Activated T-cell treated with anti-CD3 and anti-CD28 coated beads, Interleukin-2, amount 50 U/mL, for 4 hours (primary cell): ENCODE measurements at places on chromosomes 1 and 21. TPM values are rescaled to one million over a fixed set of nuclear protein-coding genes. Genes with fewer than 3 reads are reported as not detected.

DNA sequence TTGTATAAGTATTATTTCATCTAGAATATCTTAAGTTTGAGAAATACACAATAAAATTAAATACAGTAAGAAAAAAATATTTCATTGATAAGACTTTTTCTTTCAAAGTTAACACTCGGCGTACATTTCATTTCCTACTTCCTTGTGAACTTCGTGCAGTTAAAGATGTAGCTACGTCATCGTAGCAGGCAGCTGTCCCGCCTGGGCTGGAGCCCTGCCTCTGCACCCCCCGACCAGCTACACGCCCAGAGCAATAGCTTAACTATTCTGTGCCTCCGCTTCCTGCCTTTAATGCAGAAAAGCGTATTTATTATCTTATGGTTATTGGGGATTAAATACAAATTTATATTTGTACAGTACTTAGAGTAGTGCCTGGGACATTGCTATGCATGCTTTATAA, 53.5 kb downstream of the CLSTN1 start:
- no peak for DNase-seq

DNA sequence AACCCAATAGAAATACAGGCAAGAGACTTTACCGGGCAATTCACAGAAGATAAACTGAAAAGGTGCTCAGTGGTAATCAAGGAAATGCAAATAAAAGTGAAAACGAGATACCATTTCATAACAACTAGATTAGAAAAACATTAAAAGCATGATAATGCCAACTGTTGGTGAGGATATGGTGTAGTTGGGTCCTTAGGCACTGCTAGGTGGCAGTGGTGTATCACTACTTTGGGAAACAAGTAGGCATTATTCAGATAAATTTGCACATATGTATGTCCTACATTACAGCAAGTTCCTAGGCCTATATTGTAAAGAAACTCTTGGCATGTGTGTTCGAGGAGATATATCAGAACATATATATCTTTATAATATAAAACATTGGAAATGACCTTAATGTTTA, 31.0 kb downstream of the AZIN2 start:
- no peak for DNase-seq

DNA sequence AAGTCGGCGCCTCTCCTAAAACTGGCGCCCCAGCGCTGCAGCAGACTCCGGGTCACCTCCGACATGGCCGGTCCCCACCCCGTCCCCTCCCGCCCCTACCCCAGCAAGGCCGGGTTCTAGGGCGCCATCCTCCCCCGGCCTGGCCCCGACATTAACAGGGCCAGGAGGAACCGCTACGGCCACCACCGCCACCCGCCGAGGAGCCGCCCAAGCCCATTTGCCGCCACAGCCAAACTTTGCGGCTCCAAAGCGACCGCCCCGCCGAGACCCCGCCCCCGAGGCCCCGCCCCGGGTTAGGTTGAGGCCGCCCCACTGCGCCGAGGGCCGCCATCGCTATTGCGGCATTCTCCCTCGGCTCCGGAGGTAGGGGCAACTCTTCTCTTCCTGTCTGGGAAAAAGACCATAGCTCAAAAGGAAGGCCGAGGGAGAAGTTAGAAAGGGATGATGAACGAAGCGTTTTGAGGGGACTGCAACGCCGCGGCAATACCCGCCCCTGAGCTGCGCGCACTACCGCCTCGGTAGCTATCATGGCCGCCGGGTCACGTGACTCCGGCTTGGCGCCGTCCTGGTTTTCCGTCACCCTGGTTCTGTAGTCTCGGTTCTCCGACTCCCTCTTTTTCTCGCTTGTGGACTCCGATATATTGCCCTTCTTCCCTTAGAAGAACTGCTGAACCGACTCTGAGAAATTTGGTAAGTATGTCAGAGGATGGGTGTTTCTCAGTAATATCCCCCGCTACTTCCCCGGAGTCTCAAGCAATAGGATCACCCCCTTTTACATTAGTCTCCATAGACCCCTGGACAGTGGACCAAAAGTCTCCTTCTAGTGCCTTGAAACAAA, at the start of the genes AIDA and BROX:
Gene AIDA (minus strand): TSS at position 239 of the 838 bp plus-strand sequence. CDS start 174 bp downstream, at position 65.
Gene BROX (plus strand): TSS at position 312 of the 838 bp plus-strand sequence. CDS start 3,136 bp downstream, outside the sequence.
- DNase-seq = peak; percentile 95

- peak; percentile 63 for DNase-seq
Measured at GRCh38 chr1:161726473-161727255, 5.3 kb downstream of the FCRLB start.

KCNE2 gene
- total RNA-seq = not detected

TAS1R3 gene
- 0.29 TPM for total RNA-seq

DNA sequence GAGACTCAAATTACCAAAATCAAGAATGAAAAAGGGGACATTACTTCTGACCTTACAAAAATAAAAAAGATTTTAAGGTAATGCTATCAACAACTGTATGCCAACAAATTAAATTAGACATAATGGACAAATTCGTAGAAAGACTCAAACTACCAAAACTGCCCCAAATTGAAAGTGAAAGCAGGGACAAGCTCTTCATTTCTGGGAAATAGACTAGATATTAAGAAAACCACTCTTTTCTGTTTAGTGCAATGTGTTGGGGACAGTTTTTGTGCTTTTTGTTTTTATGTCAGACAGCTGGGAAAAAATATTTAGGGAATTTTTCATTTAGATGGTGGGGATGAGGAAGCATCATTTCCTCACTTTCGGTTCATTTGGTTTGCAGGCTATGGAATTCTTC, 4.9 kb upstream of the GBP1 start:
- no peak for DNase-seq

DNA sequence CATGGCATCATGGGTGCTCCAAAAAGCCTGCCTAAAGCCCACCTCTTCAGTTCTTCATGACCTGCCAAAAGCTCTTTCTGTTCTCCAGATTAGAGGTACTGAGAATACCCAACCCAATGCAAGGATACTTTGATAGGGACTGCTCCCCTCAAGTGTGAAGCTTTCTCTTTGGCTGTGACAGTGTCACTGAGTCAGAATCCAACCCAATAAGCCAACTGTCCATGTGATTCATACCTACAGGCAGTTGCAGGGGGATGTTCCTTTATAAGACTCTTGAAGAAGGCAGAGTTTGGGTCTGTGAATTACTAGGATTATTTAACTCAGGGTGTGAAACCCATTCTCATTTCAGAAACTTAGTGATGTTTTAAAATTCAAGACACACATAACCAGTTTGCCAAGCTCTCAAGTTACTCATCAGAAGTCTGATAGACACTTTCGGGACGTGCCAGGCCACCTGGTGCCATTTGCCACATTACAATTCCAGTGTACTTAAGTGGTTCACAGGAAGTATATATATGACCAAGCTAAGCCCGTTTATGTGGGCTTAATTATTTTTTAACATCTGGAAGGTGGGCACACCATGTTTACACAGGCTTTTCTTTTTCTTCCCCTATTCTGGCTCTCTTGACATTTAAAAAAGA, 265.8 kb downstream of the NFIA start:
- no peak for DNase-seq

DNA sequence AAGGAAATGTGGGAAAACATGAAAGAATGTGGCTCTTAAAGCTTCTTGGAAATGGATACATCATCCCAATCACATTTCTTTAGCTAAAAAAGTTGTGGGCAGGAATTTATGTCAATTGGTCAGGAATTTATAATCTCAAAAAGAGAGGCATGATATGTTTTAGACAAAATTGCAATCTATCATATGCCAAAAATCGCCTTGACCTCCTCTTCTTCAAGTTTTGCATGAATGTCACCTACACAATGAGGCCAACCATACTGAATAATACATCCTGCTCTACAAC, 42.4 kb downstream of the ATP6V1G3 start:
- DNase-seq = no peak

DNA sequence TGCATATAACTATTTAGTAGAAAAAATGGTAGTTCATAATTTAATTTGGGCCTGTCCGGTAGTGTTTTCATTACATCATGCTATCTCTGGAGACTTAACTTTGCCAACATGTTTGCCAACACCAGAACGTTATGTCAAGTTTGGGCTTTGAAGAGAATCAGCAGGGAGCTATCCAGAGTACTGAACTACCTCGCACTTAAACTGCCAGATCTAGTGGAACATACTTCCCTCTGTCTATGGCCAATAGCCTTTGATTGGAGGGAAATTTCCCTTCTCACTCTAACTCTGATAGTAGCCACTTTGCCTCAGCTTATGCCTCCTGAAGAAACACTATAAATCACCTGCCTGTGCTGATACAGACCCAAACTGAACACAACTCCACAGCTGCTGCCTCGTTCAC, 10.0 kb downstream of the LRRC53 start:
- no peak for DNase-seq

GABPA gene
- total RNA-seq = 24.5 TPM

SPRR2G gene
- total RNA-seq = not detected

SAMD13 gene
- total RNA-seq = 0.99 TPM

GRCh38 chr1:3064901-3065300, 4.1 kb upstream of the PRDM16 start:
- DNase-seq = no peak

KCNJ10 gene
- not detected for total RNA-seq

KLF17 gene
- not detected for total RNA-seq

ACTA1 gene
- total RNA-seq = not detected

SYT11 gene
- 4.6 TPM for total RNA-seq

DNA sequence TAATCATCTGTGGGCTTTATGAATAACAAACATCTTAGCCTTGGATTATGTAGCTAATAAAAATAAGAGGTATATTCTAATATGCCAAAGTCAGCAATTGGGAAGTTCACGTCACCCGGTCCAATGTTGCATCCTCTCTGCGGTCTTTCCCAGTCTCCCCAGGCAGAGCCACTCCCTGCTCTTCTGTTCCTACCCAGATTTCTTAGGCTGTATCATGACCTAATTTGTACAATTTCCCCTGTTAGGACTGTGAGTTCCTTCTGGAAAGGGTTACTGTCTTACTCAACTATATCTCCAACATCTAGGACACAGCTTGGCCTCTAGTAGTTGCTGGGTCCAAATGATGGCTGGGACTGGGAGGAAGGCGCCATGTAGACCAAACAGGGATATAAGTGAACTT, 29.8 kb upstream of the C1orf198 start:
- DNase-seq = no peak

GRCh38 chr1:29368936-29369932, 132.9 kb downstream of the PTPRU start:
- no peak for DNase-seq

GRCh38 chr21:25390701-25391100, 216.6 kb downstream of the MRPL39 start:
- DNase-seq = no peak

- DNase-seq = no peak
Measured at GRCh38 chr1:232223183-232223708, 406.7 kb downstream of the SIPA1L2 start.

DNA sequence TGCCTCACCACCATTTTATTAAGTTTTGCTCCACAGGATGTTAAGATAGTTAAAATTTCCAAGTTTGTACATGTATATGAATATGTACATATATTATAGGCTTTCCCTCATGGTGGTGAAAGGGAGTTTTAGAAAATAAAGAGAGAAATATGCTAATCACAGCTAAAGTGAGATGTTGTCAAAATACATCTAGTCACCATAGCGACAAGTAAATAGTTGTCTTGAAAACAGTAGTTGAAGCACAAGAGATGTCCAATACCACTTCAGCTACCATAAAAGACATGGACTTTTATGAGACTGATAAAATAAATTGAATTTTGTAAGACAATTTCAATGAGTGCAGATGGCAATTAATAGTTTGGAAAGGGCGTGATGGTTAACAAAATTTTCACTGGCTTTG, 1600.0 kb downstream of the BRINP3 start:
- DNase-seq = no peak

- DNase-seq = no peak
Measured at GRCh38 chr1:87986130-87986866, 657.6 kb downstream of the LMO4 start.

DNA sequence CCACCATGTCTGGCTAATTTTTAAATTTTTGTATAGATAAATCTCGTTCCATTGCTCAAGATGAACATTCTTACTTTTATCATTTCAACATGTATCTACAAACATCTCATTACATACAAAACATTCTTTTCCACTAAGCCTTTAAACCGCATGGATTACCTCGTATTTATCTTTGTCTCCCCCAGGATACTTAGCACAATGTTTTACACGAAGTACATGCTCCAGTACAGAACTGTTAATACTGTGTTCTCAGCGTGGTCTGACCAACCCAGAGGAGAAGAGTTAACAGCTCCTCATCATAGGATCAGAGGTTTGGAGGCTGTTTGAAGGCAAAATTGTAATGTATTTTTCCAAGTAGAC, 7.4 kb downstream of the PIK3C2B start:
- no peak for DNase-seq

DNA sequence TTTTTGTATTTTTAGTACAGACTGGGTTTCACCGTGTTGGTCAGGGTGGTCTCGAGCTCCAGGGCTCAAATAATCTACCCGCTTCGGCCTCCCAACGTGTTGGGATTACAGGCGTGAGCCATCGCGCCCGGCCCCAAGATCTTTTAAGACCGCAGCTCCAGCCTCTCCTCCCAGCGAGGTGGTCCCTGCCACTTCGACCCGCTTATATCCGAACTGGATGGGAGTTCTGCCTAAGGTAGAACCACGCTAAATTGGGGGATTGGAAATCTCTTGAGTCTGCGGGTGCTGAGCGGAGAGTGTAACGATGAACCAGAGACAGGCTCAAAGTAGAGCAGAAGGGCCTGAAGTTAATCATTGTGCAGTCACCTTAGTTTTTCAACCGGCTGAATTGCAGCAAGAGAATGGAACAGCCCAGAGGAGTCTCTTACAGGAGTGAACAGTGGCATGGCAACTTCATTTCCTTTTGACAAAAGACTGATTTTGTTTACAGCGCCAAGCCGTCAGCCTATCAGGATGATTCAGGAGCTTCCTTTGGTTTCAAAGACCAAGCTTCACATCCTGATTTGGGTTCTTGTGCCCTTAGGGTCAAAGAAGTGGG, 726 bp upstream of the CYB5R1 start:
- DNase-seq = no peak

DNA sequence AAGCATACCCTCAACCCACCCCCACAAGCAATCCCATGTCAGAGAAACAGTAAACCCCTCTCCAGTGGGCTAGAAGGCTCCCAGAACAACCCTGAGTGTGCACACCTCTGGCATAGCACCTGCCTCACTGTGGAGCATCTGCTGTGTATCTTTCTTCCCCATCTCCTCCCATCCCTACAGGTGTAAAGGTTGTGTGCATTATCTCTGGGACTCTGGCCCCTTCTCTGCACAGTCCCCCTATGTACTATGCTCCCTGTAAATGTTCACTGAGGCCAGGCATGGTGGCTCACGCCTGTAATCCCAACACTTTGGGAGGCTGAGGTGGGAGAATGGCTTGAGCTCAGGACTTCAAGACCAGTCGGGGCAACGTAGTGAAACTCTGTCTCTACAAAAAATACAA, 700 bp upstream of the CACNA1S start:
- DNase-seq = no peak
